ENCODE measurements at places on chromosomes 4 and X. TPM values are rescaled to one million over a fixed set of nuclear protein-coding genes. Genes with fewer than 3 reads are reported as not detected.

GATA1 gene
- not detected for polyA plus RNA-seq

SPACA5 gene
- polyA plus RNA-seq, result not detected

ACOX3 gene
- 15.2 TPM for polyA plus RNA-seq

MAGED4B gene
- 138 TPM for polyA plus RNA-seq

XAGE1A gene
- not detected for polyA plus RNA-seq

EDA gene
- polyA plus RNA-seq, result 0.76 TPM

MID1 gene
- 7.4 TPM for polyA plus RNA-seq

IL21 gene
- not detected for polyA plus RNA-seq

PNMA6E gene
- polyA plus RNA-seq, result not detected

LDB2 gene
- polyA plus RNA-seq, result 13.2 TPM

CT45A5 gene
- not detected for polyA plus RNA-seq
